Activated naive CD4-positive, alpha-beta T cell (primary cell): ENCODE measurements at places on chromosomes 4 and X.

GRCh38 chr4:142128529-142128928 lies 492.1 kb downstream of the IL15 start:
- DNase-seq, result peak; percentile 3

DNA sequence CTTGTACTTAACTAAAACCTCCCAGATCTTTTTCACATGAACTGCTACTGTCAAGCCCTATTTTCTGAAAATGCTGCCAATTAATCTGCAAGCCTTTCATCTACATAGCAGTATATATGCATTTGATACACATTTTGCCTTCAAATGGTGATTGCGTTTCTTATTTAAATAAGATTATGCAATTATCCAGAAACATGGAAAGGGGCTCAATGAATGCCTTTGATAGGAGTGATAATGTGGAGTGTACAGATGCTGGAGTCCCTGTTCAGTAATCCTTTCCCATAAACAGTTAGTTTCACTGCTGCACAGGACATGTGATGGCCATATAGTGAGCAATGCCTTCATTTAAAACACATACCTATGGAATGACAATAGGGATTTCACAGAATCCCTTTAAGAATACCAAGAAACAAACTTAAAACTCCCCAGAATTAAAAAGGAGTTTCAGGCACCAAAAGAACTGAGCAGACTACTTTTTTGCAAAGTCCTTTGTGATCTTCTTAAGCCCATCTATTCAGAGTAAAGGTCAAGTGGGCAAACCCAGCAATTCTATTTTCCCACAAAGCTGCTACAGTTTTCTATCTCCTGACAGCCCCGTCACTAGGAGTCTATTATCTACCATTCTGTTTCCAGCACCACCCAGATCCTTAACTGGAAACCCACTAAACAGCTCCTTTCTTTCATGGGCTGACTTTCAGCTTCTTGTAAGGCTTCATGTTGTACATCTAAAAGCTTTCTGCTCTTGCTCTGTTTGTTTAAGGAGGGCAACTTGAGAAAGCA lies 120.3 kb downstream of the UNC5C start:
- DNase-seq, result no peak

- no peak for DNase-seq
Observed at GRCh38 chr4:15714646-15715435, 12.0 kb downstream of the BST1 start.

DNA sequence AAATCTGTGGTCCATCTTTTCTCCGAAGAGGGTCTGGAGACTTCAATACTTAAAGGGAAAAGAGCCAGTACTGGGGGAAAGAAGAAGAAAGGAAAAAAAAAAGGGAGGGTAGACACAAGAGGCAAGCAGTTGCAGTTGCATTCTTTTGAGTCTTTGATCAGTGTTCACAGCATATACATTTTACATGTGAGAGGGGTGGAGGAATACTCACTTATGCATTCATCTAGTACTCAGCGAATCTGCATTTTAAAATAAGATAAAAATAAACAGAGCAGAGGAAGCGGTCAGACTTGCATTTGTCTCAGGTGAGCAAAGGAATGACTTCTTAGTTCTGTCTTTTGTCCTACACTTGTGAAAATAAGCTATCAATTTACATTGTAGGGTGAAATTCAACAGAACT lies 275.6 kb downstream of the SLC7A11 start:
- no peak for DNase-seq

GRCh38 chr4:161419822-161420221 lies 744.0 kb downstream of the FSTL5 start:
- DNase-seq, result no peak

DNA sequence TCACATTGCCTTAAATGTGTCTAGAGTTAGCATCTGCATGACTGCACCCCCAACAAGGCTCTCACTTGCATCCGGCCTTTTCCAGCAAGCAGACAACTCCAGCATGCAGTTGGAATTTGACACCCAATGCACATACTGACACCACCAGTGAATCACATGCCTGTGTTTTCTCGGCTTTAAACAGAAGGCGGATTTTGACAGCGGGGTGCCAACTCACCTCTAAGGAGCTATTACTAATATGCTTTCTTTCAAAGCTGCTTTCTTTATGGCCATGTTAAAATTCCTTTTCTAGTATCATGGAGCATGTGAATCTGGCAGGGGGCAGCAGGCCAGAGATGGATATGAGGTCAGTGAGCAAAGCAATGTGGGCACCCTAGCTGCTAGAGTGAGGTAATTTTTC lies 78.0 kb upstream of the CLNK start:
- DNase-seq, result no peak

DNA sequence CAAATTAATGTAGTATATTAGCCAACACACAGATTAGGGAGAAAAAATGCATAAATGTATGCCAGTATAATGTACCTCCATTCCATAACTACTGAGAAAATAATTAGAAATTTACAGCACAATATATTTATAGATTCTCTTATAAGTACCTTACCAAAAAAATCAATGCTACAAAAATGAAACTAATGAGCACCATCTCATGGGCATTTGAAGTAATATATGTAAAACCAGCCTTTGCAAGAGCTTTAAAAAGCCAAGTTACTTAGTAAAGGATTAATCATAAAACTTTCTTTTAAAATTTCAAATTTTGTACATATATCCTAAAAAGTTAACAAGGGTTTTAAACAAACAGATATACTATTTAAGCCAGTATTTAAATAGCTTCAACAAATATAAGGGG lies 43.2 kb downstream of the LRBA start:
- DNase-seq, result no peak

GRCh38 chr4:8334786-8335460 lies 65.4 kb downstream of the HTRA3 start:
- no peak for DNase-seq

DNA sequence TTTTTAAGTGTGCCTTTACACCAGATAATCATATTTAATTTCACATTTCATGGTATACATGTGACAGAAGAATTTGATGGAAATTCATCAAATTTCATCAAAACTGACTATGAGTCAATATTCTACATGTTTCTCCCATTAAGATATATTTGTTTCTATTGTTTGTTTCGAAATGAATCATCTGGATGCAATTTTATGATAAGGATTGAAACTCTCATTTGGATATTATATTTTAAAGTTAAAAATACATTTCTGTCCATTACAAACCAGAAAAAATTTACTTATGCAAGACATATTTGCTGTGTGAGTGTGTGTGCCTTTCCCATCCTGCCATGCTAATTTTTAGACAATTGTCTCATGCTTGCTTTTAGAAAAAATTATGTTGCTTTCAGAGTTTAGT lies 52.2 kb downstream of the SULT1B1 start:
- DNase-seq, result no peak

DNA sequence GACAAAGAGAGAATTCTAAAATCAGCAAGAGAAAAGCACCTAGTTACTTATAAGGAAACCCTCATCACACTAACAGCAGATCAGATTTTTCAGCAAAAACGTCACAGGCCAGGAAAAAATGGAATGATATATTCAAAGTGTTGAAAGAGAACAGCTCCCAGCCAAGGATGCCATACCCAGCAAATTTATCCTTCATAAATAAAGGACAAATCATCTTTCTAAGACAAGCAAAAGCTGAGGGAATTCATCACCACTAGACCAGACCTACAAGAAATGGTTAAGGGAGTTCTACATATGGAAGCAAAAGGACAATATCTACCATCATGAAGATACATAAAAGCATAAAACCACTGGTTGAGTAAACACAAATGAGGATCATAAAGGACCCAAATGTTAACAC lies 53.6 kb downstream of the MANBA start:
- DNase-seq, result no peak

DNA sequence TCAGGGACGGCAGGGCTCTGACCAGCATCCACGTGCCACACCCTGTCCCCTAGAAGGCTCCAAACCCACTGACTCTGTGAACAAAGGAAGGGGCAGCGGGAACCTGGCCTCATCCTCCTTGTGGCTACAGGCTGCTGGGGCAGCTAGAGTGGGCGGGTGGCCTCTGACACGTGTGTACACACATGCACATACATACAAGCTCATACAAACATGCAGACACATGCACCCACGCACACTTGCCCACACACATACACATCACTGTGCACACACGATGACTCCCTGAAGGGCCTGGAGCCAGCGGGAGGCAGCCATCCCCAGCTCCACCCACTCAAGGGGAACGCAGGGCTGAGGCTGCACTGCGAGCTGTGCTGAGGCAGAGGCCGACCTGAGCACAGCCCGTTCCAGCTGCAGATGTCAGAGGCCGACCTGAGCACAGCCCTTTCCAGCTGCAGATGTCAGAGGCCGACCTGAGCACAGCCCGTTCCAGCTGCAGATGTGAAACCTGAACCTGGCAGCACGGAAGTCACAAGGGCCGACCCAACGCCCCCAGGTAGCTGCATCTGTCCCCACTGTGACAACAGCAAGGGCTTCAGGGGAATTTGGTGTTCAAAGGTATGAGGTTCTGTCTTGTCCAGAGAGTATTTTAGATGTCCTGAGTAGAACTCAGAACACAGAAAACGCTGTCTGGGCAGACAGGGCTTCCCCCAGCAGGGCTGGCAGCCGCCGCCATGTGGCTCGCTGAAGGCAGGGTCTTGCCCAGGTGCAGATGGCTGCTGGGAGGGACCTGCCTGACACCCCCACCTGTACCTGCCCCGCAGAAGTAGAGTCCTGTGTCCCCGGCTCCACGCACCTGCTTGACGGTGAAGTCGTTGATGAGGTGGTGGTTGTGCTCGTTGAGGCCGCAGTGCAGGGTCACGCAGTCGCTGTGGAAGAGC lies 33.5 kb downstream of the CTBP1 start:
- DNase-seq, result no peak

DNA sequence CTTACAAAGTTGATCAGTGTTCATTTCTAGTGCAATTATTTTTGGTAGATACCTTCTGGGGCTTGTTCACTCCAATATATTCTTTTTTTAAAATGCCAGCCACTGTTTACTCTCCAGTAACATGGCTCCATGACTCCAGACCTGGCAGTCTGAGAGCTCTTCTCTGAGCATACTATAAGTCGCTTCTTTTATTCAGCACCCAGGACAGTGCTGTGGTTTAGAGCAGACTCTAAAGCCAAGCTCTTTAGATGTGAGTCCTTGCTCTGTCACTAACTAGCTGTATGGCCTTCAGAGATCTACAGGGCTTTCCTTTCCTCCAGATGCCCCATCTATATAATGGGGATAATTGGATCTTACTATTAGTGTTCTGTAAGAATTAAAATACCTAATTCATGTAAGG lies 200.2 kb upstream of the FAM241A start:
- no peak for DNase-seq

DNA sequence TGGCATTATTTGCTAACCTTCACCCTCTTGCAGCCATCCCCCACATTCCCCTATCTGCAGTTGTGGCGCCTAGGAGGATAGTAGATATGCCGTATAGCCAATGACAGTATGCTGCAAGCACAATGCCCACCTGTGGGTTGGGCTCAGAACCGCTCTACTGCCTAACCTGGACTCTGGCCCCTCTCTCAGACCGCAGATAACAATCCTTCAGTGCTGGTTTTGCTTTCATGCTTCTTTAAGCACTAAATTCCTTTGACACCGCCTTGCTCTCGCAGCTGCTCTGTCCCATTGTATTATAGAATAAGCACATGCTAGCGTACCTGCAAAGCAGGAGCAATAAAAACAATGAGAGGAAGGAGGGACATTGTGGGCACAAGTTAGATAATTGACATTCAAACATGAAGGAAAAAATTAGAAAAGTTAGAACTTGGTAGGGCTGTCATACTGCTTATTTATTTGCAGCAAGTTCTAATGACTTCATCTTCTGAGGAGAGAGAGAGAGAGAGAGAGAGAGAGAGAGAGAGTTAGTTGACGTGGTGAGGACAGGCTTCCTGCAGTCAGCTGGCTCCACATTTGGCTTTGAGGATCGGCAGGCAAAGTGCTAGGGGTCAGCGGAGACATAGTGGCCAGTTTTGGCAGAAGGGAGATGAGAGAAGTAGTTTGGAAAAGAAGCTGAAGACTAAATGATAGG lies 55.8 kb downstream of the WWC2 start:
- no peak for DNase-seq
